ENCODE measurements at places on chromosomes 1 and 21.
A peak's percentile ranks its signal among the peaks of the same experiment; 100 is the strongest.

- no peak for DNase-seq
Measured at GRCh38 chr1:32333251-32333963, 2.6 kb downstream of the MARCKSL1 start.

- DNase-seq, result no peak
Measured at GRCh38 chr1:4986306-4986705, 331.9 kb downstream of the AJAP1 start.

DNA sequence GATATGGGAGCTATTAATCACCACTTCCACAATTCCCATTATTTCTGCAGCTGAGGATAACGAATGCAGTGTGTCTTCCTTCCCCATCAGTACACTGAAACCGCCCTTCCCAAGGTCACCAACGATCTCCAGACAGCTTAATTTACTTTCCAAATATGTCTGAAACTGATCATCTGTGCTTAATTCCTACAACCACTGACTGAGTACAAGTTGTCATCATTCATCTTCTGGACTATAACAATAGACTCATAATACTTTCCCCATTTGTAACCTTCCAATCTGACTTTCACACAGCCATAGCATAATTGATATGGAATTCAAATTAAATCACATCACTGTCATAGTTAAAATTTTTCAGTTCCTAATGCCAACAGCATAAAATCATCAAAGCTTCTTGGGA, 17.4 kb downstream of the DNM3 start:
- DNase-seq, result no peak

- no peak for DNase-seq
Measured at GRCh38 chr1:97797403-97798183, 123.2 kb downstream of the DPYD start.

DNA sequence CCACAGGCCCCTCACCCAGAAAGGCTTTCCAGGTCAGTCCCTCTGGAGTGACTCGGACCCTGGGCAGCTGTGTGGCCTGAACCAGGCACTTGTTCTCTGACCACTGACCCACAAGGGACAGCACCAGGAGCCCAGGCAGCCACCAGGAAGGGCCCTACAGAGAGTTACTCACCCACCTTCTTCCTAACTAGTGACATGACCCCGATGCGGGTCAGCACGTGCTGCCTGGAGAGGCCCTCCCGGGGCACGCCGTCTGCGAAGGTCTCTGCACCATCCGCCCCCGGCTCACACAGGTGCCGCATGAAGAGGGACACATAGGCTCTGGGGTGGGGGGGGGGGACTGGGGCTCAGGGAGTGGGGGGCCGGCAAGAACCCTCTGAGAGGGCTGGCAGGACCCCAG, 55.8 kb downstream of the CHD5 start:
- peak; percentile 10 for DNase-seq

DNA sequence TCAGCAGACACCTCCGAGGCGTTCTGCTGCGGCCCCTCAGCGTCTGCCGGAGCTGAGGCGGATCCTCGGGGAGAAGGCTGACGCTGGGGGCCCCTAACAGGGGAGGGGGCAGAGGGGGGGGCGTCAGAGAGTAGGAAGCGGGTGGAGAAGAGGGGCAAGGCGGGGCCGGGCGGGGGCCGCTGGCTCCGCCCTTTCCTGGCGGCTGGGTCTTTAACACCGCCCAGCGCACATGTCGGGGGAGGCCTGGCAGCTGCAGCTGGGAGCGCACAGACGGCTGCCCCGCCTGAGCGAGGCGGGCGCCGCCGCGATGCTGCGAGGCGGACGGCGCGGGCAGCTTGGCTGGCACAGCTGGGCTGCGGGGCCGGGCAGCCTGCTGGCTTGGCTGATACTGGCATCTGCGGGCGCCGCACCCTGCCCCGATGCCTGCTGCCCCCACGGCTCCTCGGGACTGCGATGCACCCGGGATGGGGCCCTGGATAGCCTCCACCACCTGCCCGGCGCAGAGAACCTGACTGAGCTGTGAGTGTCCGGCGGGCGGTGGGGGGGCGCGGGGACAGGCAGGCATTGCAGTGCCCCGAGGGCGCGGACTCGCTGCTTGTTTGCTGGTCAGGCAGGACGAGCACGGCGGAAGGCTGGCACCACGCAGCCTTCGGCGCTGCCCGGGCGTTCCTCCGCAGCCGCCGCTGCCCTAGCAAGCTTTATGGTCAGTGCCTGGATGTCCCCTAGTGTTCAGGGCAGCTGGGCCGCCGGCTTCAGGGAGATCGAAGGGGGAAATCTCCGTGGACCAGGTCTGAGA, at the start of gene NTRK1:
Gene NTRK1, plus strand, starts transcription at position 238 of the 796 bp plus-strand sequence. Its CDS starts 70 bp downstream, at position 308.
- peak; percentile 84 for DNase-seq

DNA sequence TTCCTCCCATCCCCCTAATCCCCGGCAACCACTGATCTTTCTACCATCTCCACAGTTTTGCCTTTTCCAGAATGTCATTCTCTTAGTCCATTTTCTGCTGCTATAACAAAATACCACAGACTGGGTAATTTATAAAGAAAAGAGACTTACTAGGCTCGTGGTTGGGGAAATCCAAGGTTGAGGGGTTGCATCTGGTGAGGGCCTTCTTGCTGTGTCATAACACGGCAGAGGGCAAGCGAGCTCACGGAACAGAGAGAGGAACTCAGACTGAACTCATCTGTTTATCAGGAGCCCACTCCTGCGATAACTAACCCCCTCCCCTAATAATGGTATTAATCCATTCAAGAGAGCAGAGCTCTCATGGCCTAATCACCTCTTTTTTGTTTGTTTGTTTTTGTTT, 52.0 kb downstream of the RUNX3 start:
- no peak for DNase-seq

- DNase-seq, result peak; percentile 82
Measured at GRCh38 chr1:6259491-6260362, 1.2 kb downstream of the GPR153 start.

Data from glutamatergic neuron (in vitro differentiated cells).